ENCODE measurements at places on chromosomes 7 and 10. TPM values are rescaled to one million over a fixed set of nuclear protein-coding genes. Genes with fewer than 3 reads are reported as not detected.

Gene PRLHR
- total RNA-seq: not detected

Gene CACUL1
- 36.8 TPM for total RNA-seq

- H3K4me3 ChIP-seq: no peak overlapping the region
- no peaks in the 10 kb centered on the region for H3K36me3 ChIP-seq
- H3K27ac ChIP-seq: no peak overlapping the region
- no peaks in the 10 kb centered on the region for H3K4me1 ChIP-seq
Measured at GRCh38 chr10:128161031-128161430, 34.8 kb upstream of the MKI67 start.

Gene SFRP4
- total RNA-seq: 1.8 TPM

Gene ZFYVE27
- total RNA-seq: 20.9 TPM

Gene EN2
- total RNA-seq: 0.29 TPM

GRCh38 chr10:91564508-91564907 lies 68.4 kb downstream of the PPP1R3C start:
- H3K27me3 ChIP-seq: no peaks in the 10 kb centered on the region
- H3K27ac ChIP-seq: no peak overlapping the region
- H3K4me3 ChIP-seq: no peak overlapping the region
- no peak for DNase-seq
- H3K4me1 ChIP-seq: no peaks in the 10 kb centered on the region

- DNase-seq: no peak
- peak overlapping the region; percentile 3 for H3K27ac ChIP-seq
- H3K4me3 ChIP-seq: no peak overlapping the region
- peaks cover 23% of the 10 kb centered on the region for H3K4me1 ChIP-seq
- no peaks in the 10 kb centered on the region for H3K27me3 ChIP-seq
Measured at GRCh38 chr10:128063736-128064107, 62.5 kb downstream of the MKI67 start.

Gene KIAA1549
- total RNA-seq: 3.8 TPM

DNA sequence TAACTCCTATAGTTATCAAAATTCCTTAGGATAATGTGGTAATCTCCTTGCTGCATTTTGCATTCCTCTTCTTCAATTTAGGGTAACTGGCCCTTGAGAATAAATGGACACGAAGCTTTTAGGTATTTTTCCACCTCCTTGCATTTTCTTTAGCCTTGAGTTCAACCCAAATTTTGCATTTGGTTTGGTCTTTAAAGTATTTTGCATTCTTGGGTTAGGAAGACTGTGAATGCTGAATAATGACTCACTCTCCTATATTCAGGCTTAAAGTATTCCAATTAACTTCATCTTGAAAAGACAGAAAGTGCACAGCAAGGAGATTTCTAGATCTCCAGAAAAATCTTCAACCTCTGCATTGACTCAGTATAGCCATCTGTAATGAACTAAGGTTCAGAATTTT lies 47.3 kb downstream of the TFPI2 start:
- no peaks in the 10 kb centered on the region for H3K27me3 ChIP-seq
- no peaks in the 10 kb centered on the region for H3K36me3 ChIP-seq
- no peaks in the 10 kb centered on the region for H3K4me1 ChIP-seq
- H3K4me3 ChIP-seq: no peak overlapping the region

DNA sequence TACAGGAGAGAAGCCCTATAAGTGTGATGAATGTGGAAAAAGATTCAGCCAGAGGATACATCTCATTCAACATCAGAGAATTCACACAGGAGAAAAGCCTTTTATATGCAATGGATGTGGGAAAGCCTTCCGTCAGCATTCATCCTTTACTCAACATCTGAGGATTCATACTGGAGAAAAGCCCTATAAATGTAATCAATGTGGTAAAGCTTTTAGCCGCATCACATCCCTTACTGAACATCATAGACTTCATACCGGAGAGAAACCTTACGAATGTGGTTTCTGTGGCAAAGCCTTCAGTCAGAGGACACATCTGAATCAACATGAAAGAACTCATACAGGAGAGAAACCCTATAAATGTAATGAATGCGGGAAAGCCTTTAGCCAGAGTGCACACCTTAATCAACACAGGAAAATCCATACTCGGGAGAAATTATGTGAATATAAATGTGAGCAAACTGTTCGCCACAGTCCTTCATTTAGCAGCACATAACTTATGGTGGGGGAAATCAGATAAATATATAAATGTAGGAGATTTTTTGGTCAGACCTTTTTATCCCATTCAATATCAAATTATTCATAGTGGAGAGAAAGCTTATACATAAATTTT lies 12.1 kb upstream of the MRPS17 start:
- H3K4me1 ChIP-seq: no peaks in the 10 kb centered on the region
- H3K36me3 ChIP-seq: peaks cover 7% of the 10 kb centered on the region
- H3K27me3 ChIP-seq: no peaks in the 10 kb centered on the region
- no peak overlapping the region for H3K27ac ChIP-seq
- no peak for DNase-seq

Gene SLC13A4
- not detected for total RNA-seq

DNA sequence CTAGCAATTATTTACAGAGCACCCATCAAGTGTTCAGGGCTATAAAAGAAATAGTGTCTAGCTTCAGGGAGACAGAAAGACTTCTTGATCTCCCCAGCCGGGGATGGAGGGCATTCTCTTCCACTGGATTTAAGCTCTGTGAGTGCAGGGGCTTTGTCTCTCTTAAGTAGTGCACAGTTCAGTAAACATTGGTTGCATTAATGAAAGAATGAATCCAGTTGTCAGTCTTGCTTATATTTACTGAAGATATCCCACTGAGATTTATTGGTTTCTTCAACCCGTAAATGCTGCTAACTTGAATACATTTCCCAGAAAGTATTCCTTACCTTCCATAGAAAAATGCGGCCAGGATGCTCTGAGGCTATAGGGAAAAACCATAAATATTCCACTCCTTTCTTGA lies 41.9 kb downstream of the AUTS2 start:
- no peaks in the 10 kb centered on the region for H3K27me3 ChIP-seq
- no peak for DNase-seq
- H3K36me3 ChIP-seq: no peaks in the 10 kb centered on the region

DNA sequence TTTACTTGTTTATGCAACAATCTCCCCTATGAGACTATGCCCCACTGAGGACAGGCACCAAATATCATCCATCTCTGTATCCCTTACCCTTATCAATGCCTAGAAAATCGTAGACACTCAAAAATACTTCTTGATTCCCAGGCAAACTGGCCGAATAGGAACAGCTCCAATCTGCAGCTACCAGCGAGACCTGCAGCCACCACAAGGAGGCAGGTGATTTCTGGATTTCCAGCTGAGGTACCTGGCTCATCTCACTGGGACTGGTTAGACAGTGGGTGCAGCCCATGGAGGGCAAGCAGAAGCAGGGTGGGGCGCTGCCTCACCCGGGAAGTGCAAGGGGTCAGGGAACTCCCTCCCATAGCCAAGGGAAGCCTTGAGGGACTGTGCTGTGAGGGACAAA lies 10.8 kb upstream of the PPP1R3C start:
- no peak overlapping the region for H3K4me3 ChIP-seq
- no peak overlapping the region for H3K27ac ChIP-seq
- H3K4me1 ChIP-seq: no peaks in the 10 kb centered on the region
- no peaks in the 10 kb centered on the region for H3K36me3 ChIP-seq

DNA sequence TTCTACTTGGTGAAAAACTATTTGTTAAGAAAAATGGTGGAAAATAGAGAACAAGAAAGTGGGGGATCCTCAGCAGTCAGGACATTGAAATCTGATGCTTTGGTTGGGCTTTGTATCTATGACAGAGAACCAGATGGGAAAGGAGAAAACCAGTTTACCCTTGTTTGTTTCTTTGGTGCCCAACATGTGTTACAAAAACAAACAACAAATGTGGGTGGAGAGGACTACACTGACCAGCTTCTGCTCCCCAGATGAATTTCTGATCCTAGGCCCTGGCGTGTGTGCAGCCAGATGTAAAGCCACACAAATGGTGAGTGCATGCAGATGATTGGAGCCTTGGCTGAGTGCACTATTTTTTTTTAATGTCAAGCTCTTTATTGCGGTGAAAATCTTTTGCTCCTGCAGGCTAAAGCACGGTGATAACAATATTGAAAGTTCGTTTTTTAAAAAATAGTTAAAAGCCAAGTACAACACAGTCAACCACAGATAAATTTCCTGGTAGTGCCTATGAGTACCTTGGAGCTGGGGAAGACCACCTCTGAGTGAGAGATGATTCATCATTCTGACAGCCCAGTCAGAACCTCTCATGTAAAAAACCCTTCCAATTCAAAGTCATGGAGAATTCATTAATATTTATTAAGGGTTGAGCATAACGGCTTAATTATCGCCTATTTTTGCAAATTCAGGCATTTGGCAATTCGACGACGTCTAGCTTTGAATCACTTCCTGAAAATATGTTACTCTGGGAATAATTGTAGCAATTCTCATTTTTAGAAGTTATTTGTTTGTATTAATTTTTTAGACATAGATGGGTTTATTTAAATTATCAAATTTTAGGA lies 163.7 kb downstream of the AGMO start:
- H3K27me3 ChIP-seq: no peaks in the 10 kb centered on the region
- DNase-seq: no peak
- no peak overlapping the region for H3K27ac ChIP-seq
- no peak overlapping the region for H3K4me3 ChIP-seq
- no peaks in the 10 kb centered on the region for H3K36me3 ChIP-seq

- peaks cover 14% of the 10 kb centered on the region for H3K4me1 ChIP-seq
- H3K27ac ChIP-seq: no peak overlapping the region
- H3K36me3 ChIP-seq: no peaks in the 10 kb centered on the region
- no peaks in the 10 kb centered on the region for H3K27me3 ChIP-seq
- DNase-seq: peak; percentile 43
Measured at GRCh38 chr7:80781561-80781979, 137.3 kb downstream of the SEMA3C start.

- DNase-seq: no peak
- H3K27ac ChIP-seq: no peak overlapping the region
- no peak overlapping the region for H3K4me3 ChIP-seq
- H3K36me3 ChIP-seq: no peaks in the 10 kb centered on the region
- no peaks in the 10 kb centered on the region for H3K4me1 ChIP-seq
Measured at GRCh38 chr10:130398090-130398994, 262.2 kb downstream of the GLRX3 start.

DNA sequence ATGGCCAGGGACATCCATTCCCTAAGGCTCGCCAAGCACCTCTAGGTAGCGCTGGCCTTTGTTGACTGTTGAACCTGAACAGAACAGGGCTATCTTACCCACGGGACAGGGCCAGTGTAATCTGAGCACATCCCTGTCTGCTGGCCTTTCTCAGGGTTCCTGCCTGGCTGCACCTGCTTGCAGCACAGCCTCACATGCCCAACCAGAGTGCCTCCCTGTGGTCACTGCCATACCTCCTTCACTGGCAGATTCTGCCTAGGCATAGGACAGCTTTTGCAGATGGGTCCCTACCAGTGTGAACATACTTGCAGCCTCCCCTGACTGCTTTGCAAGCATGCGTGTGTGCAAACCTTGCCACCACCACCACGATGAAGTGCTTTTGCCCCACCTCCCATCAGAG lies 15.8 kb upstream of the LIPN start:
- no peak overlapping the region for H3K27ac ChIP-seq
- H3K27me3 ChIP-seq: no peaks in the 10 kb centered on the region
- H3K4me1 ChIP-seq: no peaks in the 10 kb centered on the region
- H3K4me3 ChIP-seq: no peak overlapping the region
- DNase-seq: no peak
- H3K36me3 ChIP-seq: no peaks in the 10 kb centered on the region

GRCh38 chr10:130368761-130369560 lies 232.8 kb downstream of the GLRX3 start:
- no peaks in the 10 kb centered on the region for H3K4me1 ChIP-seq
- DNase-seq: no peak
- no peak overlapping the region for H3K4me3 ChIP-seq
- H3K36me3 ChIP-seq: no peaks in the 10 kb centered on the region
- no peak overlapping the region for H3K27ac ChIP-seq

Gene FAM131B
- total RNA-seq: 0.11 TPM

GRCh38 chr7:142401951-142402350 lies 144.1 kb upstream of the PRSS58 start:
- H3K27ac ChIP-seq: no peak overlapping the region
- H3K4me3 ChIP-seq: no peak overlapping the region
- no peaks in the 10 kb centered on the region for H3K36me3 ChIP-seq
- H3K27me3 ChIP-seq: no peaks in the 10 kb centered on the region
- DNase-seq: no peak

Gene PDK4
- 37.9 TPM for total RNA-seq

- no peak for DNase-seq
- H3K36me3 ChIP-seq: no peaks in the 10 kb centered on the region
- no peak overlapping the region for H3K27ac ChIP-seq
Measured at GRCh38 chr10:115975506-115975905, 297.5 kb downstream of the GFRA1 start.

- no peak overlapping the region for H3K4me3 ChIP-seq
- no peak for DNase-seq
- H3K4me1 ChIP-seq: no peaks in the 10 kb centered on the region
- no peaks in the 10 kb centered on the region for H3K27me3 ChIP-seq
- H3K27ac ChIP-seq: no peak overlapping the region
Measured at GRCh38 chr7:77806425-77806824, 7.9 kb downstream of the PHTF2 start.

- DNase-seq: peak; percentile 9
- peak overlapping the region; percentile 95 for H3K4me3 ChIP-seq
- H3K36me3 ChIP-seq: no peaks in the 10 kb centered on the region
- H3K27ac ChIP-seq: peak overlapping the region; percentile 78
Measured at GRCh38 chr10:97640868-97641811, 669 bp downstream of the PI4K2A start.

DNA sequence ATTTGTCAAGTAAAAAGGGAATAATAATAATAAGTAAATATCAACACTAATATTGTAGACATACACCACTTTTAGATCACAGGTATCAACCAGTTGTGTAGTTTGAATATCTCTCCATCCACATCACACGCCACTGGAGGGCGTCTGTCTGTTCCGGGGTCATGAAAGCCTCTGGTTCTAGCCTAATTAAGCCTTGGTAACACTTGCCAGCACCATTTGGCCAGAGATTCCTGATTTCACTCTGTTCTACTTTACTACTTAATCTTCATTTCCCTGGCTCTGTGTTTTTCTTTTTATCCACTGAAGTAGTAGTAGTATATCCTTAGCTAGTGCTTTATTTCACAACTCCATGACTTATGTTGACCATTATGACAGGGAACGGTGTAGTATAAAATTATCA lies 285.6 kb upstream of the POM121L12 start:
- no peaks in the 10 kb centered on the region for H3K4me1 ChIP-seq
- H3K27me3 ChIP-seq: no peaks in the 10 kb centered on the region
- H3K36me3 ChIP-seq: no peaks in the 10 kb centered on the region
- no peak overlapping the region for H3K27ac ChIP-seq
- no peak for DNase-seq

Gene CYTH3
- total RNA-seq: 41.0 TPM

Gene STEAP2
- total RNA-seq: 11.9 TPM

DNA sequence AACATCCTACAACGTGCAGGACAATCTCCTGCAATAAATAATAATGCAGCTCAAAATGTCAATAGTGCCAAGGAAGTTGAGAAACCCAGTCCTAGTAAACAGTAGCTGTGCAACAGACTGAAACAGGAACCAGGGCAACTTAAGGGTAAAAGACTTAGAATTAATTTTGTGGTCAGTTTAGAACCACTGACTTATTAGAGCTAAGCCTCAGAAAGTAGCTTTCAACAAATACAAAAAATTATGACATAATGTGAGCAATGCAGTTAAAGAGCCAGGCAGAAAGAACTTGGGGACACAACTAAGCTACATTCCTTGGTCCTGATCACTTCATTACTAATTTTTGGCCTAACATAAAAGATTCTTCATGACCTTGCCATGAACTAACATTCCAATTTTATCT lies 195.4 kb downstream of the MACC1 start:
- no peaks in the 10 kb centered on the region for H3K4me1 ChIP-seq
- no peak overlapping the region for H3K4me3 ChIP-seq
- no peak overlapping the region for H3K27ac ChIP-seq

Gene FAM237B
- not detected for total RNA-seq

GRCh38 chr10:5888843-5889623 lies 660 bp downstream of the ANKRD16 start:
- peak; percentile 37 for DNase-seq
- peak overlapping the region; percentile 41 for H3K27ac ChIP-seq
- peaks cover 11% of the 10 kb centered on the region for H3K36me3 ChIP-seq
- H3K27me3 ChIP-seq: no peaks in the 10 kb centered on the region

Gene PAX2
- total RNA-seq: not detected

Gene AGR2
- total RNA-seq: 23.9 TPM
